Fibroblast of skin of left biceps (primary cell): ENCODE measurements at places on chromosomes 2 and 18.

GRCh38 chr18:63578357-63578958, 8.7 kb upstream of the SERPINB13 start:
- DNase-seq, result peak; percentile 17

- DNase-seq, result no peak
Observed at GRCh38 chr2:19614066-19614465, 255.6 kb upstream of the OSR1 start.

DNA sequence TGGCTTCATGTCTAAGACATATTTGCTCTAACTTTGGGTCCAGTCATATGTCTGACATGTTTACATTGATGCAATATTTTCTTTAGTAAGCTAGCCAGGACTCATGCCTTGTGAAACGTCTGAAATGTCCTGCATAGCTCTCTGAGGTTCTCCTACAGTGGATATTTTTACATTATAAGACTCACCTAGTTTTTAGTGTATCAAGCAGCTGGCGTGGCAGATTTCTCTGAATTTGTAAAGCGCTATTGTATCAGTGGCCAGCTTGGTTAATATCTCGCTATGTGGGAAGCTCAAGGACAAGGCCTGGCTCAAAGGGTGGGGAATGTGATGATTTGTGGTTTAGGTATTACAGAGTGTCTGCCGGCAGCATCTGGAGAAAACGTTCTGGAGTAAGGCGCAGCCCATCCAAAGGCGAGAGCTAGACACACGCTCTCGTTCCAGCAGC, 164.3 kb downstream of the LTBP1 start:
- DNase-seq, result peak; percentile 38

DNA sequence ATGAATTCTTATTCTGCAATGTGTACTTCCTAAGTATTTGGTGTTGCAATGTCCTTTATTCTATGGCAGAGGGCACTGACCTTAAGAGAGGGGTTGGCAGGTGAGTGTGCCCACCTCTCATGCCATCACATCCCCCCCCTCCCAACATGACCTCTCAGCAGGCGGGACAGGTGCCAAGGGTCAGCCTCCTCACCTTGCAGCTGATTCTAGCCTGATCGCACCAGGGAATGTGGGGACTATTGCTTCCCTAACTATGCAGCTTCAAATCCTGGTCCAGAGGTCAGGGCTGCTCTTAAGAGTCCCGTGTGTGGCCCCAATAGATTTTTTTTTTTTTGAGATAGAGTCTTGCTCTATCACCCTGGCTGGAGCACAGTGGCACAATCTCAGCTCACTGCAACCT, 9.5 kb downstream of the HJURP start:
- DNase-seq, result no peak

- DNase-seq, result no peak
Observed at GRCh38 chr2:68669651-68670050, 26.3 kb downstream of the PROKR1 start.

- no peak for DNase-seq
Observed at GRCh38 chr18:35451032-35451431, 46.7 kb downstream of the INO80C start.

- no peak for DNase-seq
Observed at GRCh38 chr18:48161911-48162698, 231.6 kb upstream of the SMAD2 start.

GRCh38 chr18:59876310-59876626, 23.5 kb upstream of the PMAIP1 start:
- DNase-seq, result no peak

DNA sequence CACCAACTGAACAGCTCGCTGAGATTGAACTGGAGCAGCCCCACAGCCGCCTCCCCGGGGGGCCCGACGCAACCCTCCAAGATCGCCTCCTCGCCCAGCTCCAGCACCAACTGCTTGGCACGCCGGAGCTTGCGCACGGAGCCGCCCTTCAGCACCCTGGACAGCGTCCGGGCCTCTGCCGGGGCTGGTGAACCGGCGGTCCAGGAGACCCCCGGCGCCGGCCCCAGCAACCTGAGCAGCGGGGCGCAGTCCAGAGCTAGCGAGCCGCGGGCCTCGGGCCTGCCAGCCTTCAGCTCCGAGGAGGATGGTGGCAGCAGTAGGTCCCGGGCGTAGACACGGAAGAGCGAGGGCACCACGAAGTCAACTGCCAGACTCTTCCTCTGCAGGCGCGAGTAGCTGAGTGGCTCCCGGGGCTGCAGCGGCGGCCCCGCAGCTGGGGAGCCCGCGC, 1.2 kb downstream of the ALK start:
- DNase-seq, result no peak

DNA sequence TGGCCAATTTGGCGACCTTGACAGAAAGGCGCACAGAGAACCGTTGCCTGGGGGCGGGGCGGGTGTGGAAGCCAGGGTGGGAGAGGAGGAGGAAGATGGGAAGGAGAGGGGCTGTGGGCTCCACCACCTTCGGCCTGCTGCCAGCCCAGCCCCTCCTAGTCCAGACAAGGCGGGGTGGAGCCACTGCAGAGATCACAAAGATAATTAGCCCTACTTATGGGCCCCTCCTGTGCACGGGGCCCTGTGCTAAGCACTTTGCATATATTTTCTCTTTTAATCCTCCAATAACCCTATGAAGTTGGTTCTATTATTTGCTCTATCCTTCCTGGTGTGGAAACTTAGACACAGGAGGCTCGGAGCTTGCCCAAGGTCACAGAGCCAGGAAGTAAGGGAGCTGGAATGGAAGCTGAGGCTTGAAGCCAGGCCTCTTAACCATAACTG, 13.7 kb upstream of the ECEL1 start:
- DNase-seq, result no peak
